ENCODE measurements at places on chromosomes 12 and 14. TPM values are rescaled to one million over a fixed set of nuclear protein-coding genes. Genes with fewer than 3 reads are reported as not detected.

KRT79 gene
- total RNA-seq: 0.27 TPM

DNA sequence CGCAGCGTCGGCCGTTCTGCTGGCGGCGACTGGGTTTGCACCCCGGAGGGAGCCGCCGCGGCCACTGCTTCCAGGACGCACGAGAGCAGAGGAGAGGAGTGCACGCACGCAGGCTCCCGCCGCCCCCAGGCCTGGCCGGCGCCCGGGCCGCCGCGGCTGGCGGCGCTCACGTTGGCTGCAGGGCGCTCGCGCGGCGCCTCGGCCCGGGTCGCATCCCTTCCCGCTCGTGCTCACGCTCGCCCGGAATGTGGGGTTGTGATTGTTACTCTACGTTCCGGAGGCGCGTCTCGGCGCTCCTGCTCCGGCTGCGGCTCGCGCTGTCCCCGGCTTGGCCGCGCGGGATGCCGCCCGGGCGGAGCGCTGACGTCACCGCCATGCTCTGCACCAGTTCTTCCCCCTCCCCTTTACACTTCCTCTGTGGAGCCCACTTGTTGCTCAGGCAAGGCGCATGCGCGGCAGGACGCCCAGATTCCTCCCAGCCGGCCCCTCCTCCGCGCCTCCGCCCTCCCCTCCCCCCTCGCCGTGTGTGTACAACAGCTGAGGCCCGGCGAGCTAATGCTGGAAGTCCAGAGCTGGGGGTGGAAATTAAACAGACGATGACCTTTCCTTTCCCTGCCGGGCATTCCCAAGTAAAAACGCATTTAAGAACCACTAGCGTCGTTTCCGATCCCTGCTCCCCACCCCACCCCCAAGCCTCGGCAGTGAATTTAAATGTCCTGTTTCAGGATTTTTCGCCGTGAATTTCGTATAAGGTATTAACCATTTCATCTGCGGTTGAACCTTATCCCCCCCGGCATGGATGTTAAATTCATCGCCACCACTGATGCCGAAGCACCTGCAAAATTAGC lies at the start of gene IRF2BPL:
Gene IRF2BPL (minus strand): TSS at position 325 of the 848 bp plus-strand sequence. CDS start 916 bp downstream, outside the sequence.
- peaks cover 24% of the 10 kb centered on the region for H3K36me3 ChIP-seq
- peak within 1 kb of the TSS; percentile 65 for H3K4me3 ChIP-seq
- DNase-seq: peak; percentile 91

DNA sequence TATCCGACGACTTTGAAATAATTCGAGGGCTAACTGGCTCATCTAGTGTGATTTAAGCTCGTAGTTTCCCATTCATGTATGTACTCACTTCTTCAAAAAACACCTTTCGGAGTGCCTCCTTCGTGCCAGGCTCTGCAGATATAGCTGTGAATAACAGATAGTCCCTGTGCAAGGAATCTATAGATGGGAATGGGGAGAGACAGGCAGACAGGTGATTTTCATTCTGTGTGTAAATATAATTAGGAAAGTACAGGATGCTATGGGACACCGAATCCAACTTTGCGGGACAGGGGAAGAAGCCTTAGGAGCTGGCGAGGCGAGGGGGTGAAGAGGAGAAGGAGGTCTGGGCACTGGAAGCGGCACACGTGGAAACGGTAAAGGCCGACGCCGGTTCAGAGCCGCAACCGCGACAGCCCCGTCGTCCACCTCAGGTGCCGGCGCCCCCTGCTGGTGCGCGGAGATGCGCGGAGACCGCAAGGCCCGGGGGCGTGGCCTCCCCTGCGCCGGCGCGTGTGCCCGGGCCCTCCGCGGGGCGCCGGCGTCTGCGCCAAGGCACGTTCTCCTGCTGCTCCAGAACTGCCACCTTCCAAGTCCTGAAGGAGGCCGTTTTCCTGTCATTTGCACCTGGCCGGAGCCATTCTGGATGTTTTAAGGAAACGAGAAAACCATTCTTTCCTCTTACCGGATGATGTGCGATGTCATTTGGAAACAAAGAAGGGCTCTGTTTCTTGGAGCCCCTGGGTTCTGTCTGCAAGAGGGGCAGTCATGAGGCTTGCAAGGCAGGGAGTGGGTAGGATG lies 18.0 kb upstream of the CACNA1C start:
- H3K36me3 ChIP-seq: no peaks in the 10 kb centered on the region
- H3K4me3 ChIP-seq: peak overlapping the region; percentile 26
- DNase-seq: peak; percentile 85
- peaks cover 14% of the 10 kb centered on the region for H3K27me3 ChIP-seq

MYL2 gene
- total RNA-seq: not detected

LRTM2 gene
- not detected for total RNA-seq

GRCh38 chr12:53999559-54000115 lies 324 bp upstream of the HOXC9 start:
- H3K27ac ChIP-seq: peak overlapping the region; percentile 94
- H3K36me3 ChIP-seq: no peaks in the 10 kb centered on the region
- DNase-seq: peak; percentile 91
- H3K27me3 ChIP-seq: no peaks in the 10 kb centered on the region
- peaks cover 38% of the 10 kb centered on the region for H3K4me1 ChIP-seq

- no peaks in the 10 kb centered on the region for H3K27me3 ChIP-seq
- no peaks in the 10 kb centered on the region for H3K36me3 ChIP-seq
- DNase-seq: no peak
- H3K27ac ChIP-seq: no peak overlapping the region
Measured at GRCh38 chr14:78782551-78782950, 612.4 kb downstream of the NRXN3 start.

COL2A1 gene
- total RNA-seq: not detected

- no peaks in the 10 kb centered on the region for H3K27me3 ChIP-seq
- H3K27ac ChIP-seq: peak overlapping the region; percentile 48
- H3K36me3 ChIP-seq: no peaks in the 10 kb centered on the region
- peak overlapping the region; percentile 34 for H3K4me3 ChIP-seq
- no peaks in the 10 kb centered on the region for H3K4me1 ChIP-seq
- DNase-seq: peak; percentile 88
Measured at GRCh38 chr14:21557084-21557901, 22.6 kb downstream of the OR10G3 start.

DNA sequence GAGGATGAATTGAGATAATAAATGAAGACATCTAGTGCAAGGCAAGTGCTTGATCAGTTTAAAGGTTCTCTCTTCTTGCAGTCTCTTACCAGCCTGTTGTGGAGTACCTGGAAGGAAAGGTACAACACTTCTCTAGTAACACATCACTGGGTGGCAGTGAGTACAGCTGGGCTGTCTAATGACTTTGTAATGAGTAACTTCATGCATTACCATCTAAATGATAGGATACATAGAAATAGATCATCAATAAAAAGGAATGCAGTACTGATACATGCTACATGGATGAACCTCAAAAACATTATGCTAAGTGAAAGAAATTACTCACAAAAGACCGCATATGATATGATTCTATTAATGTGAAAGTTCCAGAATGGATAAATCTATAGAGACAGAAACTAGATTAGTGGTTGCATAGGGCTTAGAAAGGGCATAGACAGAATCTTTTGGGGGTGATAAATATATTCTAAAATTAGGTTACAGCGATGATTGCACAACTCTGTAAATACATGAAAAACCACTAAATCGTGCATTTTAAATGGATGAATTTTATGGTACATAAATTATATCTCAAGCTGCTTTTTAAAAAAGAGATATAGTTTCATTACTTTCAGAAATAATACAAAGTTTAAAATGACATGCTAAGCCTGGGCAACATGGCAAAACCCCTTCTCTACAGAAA lies 224.4 kb downstream of the CHST11 start:
- no peaks in the 10 kb centered on the region for H3K27me3 ChIP-seq
- H3K4me3 ChIP-seq: no peak overlapping the region
- no peaks in the 10 kb centered on the region for H3K36me3 ChIP-seq
- DNase-seq: no peak

LHX5 gene
- total RNA-seq: 0.16 TPM

DNA sequence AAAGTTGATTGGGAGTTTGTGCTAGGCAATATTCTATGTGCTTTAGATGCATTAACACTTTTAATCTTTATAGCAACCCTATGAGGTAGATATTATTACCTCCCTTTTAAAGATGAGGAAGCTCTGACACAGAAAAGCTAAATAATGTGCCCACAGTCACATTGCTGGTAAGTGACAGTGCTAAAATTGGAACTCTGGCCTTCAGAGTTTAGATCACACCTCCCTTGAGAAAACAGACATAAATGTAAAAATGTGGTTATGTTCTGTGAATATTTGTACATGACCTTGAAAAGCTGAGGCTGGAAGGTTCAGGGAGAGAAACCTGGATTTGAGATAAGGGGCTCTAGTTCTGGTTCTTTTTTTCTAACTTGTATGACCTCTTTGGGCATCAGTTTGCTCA lies 1.9 kb downstream of the ABHD4 start:
- H3K4me3 ChIP-seq: no peak overlapping the region
- no peak overlapping the region for H3K27ac ChIP-seq
- no peaks in the 10 kb centered on the region for H3K27me3 ChIP-seq
- H3K36me3 ChIP-seq: peaks cover 21% of the 10 kb centered on the region

DNA sequence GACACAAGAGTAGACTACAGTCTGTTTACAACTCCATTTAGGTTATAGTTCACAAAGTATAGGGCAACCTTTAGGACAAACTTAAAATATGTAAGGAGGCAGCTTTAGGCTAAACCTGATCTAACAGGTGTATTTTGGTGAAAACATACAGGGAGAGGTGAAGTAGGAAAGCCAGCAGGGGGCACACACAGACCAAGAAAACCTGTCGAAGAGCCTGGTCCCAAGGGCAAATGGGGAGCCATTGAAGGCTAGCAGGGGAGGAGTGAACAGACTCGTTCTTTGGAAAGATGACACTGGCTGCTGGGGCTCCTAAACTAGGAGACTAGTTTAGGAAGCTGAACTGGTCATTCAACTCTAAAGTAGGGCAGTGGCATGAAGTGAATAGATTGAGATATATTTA lies 138.8 kb upstream of the WSCD2 start:
- peak; percentile 19 for DNase-seq
- no peaks in the 10 kb centered on the region for H3K27me3 ChIP-seq
- no peak overlapping the region for H3K27ac ChIP-seq

DNA sequence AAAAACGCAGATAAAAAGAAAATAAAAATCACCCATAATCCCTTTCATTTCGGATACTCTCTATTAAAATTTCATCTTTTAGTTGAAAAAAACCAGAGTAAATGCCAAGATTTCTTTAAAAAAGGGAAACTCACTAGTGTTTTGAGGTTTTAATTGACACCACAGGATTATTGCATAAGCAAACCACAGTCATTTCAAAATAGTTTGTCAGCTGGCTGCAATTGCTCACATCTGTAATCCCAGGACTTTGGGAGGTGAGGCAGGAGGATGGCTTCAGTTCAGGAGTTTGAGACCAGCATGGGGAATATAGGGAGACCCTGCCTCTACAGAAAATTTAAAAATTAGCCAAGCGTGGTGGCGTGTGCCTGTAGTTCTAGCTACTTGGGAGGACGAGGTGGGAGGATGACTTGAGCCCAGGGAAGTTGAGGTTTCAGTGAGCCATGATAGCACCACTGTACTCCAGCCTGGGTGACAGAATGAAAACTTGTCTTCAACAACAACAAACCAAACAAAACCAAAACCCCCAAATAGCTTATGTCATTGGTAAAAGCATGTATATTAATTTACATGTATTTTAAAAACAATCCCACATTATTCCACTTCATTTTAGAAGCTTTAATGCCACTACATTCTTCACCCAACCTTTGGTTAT lies 48.8 kb downstream of the SYNE2 start:
- no peaks in the 10 kb centered on the region for H3K36me3 ChIP-seq
- H3K4me1 ChIP-seq: no peaks in the 10 kb centered on the region
- no peak overlapping the region for H3K4me3 ChIP-seq
- no peak for DNase-seq
- no peaks in the 10 kb centered on the region for H3K27me3 ChIP-seq

- DNase-seq: peak; percentile 4
- no peaks in the 10 kb centered on the region for H3K27me3 ChIP-seq
- no peak overlapping the region for H3K27ac ChIP-seq
- H3K36me3 ChIP-seq: peaks cover 12% of the 10 kb centered on the region
- no peaks in the 10 kb centered on the region for H3K4me1 ChIP-seq
Measured at GRCh38 chr12:20757-21156, 45.8 kb upstream of the IQSEC3 start.

- no peaks in the 10 kb centered on the region for H3K27me3 ChIP-seq
- H3K4me1 ChIP-seq: no peaks in the 10 kb centered on the region
- no peak for DNase-seq
- H3K27ac ChIP-seq: no peak overlapping the region
Measured at GRCh38 chr12:10753059-10753458, 29.9 kb upstream of the YBX3 start.

DNA sequence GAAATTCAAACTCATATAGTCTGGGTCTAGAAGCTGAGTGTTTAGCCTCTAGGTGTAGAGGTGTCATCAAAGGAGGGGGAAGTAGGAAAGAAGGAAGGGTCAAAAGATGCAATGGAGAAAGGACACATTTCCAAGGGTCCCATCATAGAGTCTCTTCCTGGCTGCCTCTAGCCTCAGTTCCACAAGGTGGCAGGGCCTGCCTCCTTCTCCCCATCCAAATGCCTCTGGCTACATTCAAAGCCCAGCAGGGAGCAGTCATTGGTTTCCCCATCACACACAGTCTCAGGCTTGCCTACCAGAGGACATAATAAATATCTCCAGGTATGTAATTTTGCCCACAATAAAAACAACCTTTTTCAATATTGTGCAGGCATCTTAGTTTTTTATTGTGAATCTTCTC lies 2.1 kb upstream of the CCT2 start:
- peak; percentile 45 for DNase-seq
- no peak overlapping the region for H3K4me3 ChIP-seq
- peaks cover 4% of the 10 kb centered on the region for H3K4me1 ChIP-seq
- H3K27ac ChIP-seq: no peak overlapping the region

EPYC gene
- total RNA-seq: not detected

DNA sequence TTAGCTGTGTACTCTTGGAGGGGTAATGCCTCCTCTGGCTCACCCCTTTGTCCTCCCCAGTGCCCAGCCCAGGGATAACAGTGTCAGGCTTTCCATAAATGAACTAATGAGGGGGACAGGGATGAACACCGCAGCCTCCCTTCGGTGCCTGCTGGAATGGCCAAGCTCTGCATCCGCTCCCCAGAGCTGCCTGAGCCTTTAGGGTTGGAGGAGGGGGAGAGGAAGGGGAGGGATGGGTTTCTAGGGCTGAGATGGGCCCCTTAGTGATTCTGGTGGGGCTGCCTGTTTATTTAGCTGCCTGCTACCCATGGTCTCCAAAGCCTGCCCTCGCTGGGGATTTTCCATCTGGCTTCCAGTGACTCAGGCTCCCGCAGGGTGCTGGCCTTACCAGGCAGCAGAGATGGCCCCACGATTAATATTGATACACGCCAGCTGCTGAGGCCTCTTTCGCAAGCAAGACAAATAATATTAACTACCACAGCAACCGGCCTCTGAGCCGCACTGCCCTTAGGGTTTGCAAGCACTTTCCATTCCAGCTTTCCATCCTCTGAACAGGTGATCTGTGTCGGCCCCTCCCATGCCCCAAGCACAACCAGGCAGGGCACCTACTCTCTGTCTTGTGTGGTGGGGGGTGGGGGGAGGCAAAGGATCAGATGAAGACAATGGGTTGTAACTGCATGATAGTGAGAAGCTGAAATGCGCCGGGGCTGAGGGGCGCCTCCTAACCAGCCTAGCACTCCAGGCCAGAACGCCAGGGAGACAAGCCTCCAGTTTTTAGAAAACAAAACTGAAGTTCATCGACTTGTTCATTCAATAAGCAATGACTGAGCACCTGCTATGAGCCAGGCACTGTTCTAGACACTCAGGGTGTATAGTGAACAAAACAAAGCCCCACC lies 56.7 kb downstream of the C14orf132 start:
- H3K4me1 ChIP-seq: peaks cover 3% of the 10 kb centered on the region
- no peaks in the 10 kb centered on the region for H3K36me3 ChIP-seq
- no peak overlapping the region for H3K27ac ChIP-seq
- peaks cover 11% of the 10 kb centered on the region for H3K27me3 ChIP-seq
- DNase-seq: no peak
- H3K4me3 ChIP-seq: no peak overlapping the region

KRT6A gene
- total RNA-seq: not detected

GNS gene
- total RNA-seq: 21.4 TPM
